ENCODE measurements at places on chromosomes 7 and 10. TPM values are rescaled to one million over a fixed set of nuclear protein-coding genes. Genes with fewer than 3 reads are reported as not detected.
A peak's percentile ranks its signal among the peaks of the same experiment; 100 is the strongest.

DNA sequence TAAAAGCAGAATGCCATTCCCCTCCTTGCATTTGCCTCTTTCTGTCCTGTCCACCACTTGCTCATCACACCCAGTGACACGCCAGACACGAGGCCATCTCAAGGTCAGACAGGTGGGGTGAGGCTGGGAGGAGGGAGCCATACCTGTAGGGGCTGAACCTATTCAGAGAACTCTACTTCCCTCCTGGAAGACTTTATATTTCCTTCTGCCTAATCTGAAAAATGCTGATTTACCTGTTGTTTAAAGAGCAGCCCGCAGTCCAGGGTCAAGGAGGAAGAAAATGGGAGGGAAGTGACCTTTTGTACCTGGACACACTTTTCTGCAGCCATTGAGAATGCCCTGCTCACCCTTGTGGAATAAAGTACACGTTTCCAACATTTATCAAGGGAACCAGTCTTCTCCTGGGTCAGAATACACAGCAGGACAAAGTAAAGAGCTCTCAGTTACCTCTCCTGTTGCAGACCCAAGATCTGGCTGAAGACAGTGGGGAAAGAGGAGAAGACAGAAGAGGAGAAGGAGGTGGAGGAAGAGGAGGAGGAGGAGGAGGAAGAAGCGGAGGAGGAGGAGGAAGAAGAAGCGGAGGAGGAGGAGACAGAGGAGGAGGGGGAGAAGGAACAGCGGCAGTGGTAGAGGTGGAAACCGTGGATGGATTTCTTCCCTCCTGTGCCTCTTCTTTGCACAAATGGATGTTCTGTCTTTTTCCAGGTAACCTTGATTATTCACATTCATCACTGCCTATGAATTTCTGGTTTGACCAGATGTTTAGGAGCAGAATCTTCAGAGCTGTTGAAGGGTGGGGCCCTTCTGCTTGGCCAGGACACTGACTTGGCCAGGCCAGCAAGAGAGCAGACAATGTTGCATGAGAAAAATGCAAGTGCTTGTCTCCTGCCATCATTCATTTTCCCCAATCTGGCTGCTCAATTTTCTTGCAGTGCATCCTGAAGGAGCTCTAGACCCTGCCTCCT is 1.2 kb upstream of the BLNK start:
- DNase-seq = no peak

GRCh38 chr7:36708767-36709166 is 15.5 kb downstream of the AOAH start:
- DNase-seq = no peak

GRCh38 chr10:92834331-92834730 is 14.0 kb upstream of the EXOC6 start:
- DNase-seq = peak; percentile 44

- no peak for DNase-seq
Measured at GRCh38 chr10:35857860-35858259, 215.8 kb upstream of the FZD8 start.

GRCh38 chr7:7317850-7318249 is 135.5 kb downstream of the C1GALT1 start:
- no peak for DNase-seq

GRCh38 chr7:152661479-152661878 is 14.5 kb downstream of the XRCC2 start:
- no peak for DNase-seq

DNA sequence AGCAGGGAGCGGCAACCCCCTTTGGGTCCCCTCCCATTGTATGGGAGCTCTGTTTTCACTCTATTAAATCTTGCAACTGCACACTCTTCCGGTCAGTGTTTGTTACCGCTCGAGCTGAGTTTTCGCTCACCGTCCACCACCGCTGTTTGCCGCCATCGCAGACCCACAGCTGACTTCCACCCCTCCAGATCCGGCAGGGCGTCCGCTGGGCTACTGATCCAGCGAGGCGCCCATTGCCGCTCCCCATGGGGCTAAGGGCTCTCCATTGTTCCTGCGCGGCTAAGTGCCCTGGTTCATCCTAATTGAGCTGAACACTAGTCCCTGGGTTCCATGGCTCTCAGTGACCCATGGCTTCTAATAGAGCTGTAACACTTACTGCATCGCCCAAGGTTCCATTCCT is 115.6 kb upstream of the AUTS2 start:
- no peak for DNase-seq

PLA2G12B gene
- not detected for polyA plus RNA-seq

COL26A1 gene
- not detected for polyA plus RNA-seq

Data from fibroblast of lung (primary cell).